ENCODE measurements at places on chromosomes 16 and 17.

DNA sequence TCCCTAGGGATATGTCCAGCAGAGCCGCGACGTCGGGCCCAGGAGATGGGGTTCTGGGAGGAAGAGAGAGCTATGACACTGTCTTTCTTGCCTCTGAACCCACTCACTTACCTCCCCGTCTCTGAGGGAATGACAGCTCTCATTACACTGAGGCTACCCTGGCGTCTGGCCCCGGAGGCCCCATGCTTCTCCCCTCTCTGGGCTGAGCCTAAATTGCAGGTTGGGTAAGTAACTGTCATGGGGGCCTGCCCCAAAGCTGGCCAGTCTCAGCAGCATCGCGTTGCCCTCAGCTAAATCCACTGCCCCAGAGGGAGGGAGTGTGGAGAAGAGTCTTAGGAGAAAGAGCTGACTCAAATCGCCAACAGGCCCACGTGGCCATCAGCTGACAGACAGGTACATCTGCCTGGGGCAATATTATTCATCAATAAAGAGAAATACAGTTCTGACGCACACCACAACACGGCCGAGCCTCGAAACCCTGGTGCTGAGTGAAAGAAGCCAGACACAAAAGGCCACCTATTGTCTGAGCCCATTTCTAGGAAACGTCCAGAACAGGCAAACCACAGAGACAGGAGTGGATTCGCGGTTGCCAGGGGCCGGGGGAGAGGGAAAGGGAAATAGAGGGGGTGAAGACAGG, 156.4 kb downstream of the C16orf95 start:
- no peak for DNase-seq

GRCh38 chr16:27363246-27363632, 38.7 kb upstream of the IL21R start:
- no peak for DNase-seq

GRCh38 chr16:25716186-25716585, 24.4 kb downstream of the HS3ST4 start:
- no peak for DNase-seq

- DNase-seq = no peak
These were observed 2.1 kb downstream of the CSNK1D start for GRCh38 chr17:82271401-82271800.

GRCh38 chr16:7185689-7186088, 147.0 kb upstream of the RBFOX1 start:
- DNase-seq = no peak

- no peak for DNase-seq
These were observed 85.7 kb upstream of the HS3ST2 start for GRCh38 chr16:22728167-22728836.

DNA sequence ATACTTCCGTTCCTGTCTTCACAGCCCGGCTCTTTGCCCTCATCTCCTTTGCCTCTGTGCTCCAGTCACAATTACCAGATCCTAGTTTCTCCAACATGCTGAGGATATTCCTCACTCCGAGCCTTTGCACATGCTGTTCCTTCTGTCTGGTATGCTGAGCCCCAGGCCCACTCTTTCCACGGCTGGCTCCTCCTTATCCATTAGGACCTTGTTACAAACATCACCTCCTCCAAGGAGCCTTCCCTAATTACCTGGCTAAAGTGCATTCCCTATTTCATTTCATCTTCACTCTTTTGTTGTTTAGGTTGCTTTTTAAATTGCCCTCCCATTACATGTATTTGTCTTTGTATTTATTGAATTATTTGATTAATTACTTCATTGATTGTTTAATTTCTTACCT, 14.9 kb upstream of the ADGRG1 start:
- no peak for DNase-seq

Data from hematopoietic multipotent progenitor cell treated with erythropoietin and hydrocortisone succinate and interleukin-3 and kit ligand, for 17 days (in vitro differentiated cells).